ENCODE measurements at places on chromosomes 3 and 15.
A peak's percentile ranks its signal among the peaks of the same experiment; 100 is the strongest.

DNA sequence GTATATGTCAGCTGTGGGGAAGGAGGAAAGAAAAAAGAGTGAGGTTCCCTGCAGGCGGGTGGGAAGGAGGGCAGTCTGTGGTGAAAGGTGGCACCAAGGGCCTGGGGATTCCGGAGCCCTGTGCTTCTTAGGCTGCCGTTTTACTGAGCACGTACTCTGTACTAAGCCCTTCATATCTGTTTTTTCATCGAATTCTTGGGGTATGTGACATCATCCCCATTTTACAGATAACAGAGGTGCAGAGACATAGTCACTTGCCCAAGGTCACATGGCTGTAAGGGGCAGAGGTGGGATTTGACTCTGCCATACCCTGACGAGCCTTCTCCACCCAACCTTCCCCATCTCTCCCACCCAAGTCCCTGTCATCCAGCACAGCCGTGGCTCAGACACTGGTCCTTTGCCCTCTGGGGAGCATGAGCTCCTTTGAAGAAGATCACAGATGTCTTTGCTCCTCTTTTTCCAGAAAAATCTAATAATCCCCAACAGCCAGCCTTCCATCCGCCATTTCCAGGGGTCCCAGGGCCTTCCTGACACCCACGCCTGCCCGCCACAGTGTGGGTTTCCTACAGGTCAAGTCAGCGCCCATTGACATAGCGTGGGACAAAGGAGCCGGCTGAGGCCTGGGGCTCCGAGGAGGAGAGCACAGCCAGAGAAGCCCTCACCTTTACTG lies 24.2 kb downstream of the CYP11A1 start:
- no peak for DNase-seq

DNA sequence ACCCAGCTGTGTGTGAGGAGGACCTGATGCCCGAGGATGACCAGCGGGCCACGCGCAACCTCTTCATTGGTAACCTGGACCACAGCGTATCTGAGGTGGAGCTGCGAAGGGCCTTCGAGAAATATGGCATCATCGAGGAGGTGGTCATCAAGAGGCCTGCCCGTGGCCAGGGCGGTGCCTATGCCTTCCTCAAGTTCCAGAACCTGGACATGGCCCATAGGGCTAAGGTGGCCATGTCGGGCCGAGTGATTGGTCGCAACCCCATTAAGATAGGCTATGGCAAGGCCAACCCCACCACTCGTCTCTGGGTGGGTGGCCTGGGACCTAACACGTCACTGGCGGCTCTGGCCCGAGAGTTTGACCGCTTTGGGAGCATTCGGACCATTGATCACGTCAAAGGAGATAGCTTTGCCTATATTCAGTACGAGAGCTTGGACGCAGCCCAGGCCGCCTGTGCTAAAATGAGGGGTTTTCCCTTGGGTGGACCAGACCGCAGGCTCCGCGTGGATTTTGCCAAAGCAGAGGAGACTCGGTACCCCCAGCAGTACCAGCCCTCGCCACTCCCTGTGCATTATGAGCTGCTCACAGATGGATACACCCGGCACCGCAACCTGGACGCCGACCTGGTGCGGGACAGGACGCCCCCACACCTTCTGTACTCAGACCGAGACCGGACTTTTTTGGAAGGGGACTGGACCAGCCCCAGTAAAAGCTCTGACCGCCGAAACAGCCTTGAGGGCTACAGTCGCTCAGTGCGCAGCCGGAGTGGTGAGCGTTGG lies 1.5 kb downstream of the RBM15B start:
- no peak for DNase-seq

DNA sequence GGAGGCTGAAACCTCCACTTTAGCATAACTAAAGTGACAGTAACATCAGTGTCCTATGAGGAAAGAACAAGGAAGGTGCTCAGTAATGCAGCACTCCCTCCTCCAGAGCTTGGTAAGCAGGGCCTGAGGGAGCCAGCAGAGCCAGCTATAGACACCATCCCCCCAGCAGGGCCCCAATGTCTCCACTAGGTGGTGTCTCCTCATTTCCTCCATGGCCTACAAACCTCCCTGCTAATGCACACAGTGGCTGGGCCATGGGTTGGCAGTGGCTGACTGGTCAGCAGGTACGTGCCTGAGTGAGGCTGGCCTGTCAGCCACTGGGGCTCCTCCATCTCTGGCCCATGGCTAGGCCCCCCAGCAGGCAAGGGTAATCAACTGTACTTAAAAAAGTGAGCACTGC lies 13.6 kb downstream of the MRPS25 start:
- peak; percentile 64 for DNase-seq

DNA sequence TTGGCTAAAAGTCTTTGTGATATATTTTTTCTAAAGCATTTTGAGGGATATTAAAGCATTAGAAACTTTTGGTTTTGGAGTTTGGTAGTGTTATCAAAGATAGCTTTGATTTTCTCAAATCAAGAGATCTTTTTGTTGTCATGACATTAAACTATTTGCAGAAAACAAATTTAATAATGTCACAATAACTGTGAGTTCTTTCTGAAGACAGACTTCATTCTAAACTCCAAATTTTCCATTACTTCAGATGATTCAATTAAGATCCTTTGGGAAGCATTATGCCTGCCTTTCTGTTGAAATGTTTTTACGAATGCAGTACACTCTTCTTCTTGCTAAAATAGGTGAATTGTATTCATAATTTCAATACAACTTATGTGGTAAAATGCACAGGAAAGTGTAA lies 145.4 kb downstream of the ALCAM start:
- no peak for DNase-seq

DNA sequence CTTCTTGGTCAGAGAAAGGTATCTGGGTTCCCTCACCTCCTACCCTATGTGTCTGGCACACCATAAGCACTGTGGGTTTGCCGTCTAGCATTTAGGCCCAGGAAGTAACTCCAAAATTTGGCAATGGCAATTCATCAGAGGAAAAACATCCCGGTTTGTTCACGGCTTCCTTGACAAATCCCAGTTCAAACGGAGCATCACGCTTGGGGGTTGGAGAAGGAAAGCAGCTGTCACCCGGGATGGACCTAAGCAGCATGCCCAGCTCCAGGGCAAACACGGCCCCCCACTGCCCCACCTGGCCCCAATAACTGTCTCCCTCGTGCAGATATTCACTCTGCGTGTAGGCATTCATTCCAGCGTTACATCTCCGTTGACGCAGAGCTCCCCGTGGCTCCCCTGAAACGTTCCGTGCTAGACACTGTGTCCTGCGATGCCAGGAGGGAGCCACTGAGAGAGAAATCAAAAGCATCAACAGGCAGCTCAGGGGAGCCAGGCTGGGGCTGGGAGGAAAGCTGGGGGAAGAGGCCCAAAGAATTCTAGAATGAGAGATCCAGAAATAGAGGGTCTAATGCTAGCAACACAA lies 41.4 kb downstream of the NTRK3 start:
- DNase-seq, result no peak

DNA sequence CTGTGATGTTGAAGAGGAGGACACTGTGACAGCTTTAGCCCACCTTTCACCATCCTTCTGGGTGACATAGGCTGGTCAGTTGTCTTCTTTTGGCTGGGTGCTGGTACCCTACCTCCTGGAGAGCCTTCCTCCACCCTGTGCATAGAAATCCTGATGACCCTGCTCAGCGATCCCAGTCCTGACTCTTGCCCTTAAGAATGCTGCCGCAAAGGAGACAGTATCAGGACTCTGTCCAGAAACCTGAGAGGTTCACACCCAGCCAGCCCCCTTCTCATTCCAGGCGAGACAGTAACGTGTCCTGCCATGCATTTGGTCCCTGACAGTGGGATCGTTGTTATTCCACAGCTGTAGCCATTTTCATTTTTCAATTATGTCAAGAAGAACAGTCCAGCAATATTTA lies 312.8 kb upstream of the CHRM5 start:
- no peak for DNase-seq

GRCh38 chr3:89320186-89320585 lies 212.8 kb downstream of the EPHA3 start:
- DNase-seq, result no peak

- no peak for DNase-seq
Measured at GRCh38 chr3:36455406-36455805, 75.1 kb downstream of the STAC start.

DNA sequence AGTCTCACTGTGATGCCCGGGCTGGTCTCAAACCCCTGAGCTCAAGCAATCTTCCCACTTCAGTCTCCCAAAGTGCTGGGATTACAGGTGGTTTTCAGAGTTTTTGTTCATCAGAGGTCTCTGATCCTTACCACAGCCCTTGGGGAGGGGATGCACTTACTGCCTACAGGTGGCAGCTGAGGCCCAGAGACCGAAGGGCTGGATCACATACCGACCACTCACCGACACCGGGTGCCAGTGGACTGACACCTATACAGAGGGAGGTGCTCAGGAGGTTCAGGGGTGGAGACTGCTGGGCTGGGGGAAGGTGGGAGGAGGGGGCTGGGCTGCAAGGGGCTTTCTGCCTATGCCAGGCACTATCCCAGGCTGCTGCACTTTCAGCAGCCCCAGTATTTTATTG lies 19.5 kb downstream of the DUSP7 start:
- no peak for DNase-seq

GRCh38 chr3:46838301-46838700 lies 24.9 kb downstream of the MYL3 start:
- no peak for DNase-seq

- DNase-seq, result no peak
Measured at GRCh38 chr3:170240671-170241070, 18.4 kb downstream of the PRKCI start.

- peak; percentile 70 for DNase-seq
Measured at GRCh38 chr3:42638339-42638842, 15.1 kb upstream of the ZBTB47 start.

GRCh38 chr15:64566629-64567427 lies 106.5 kb downstream of the ZNF609 start:
- DNase-seq, result no peak

DNA sequence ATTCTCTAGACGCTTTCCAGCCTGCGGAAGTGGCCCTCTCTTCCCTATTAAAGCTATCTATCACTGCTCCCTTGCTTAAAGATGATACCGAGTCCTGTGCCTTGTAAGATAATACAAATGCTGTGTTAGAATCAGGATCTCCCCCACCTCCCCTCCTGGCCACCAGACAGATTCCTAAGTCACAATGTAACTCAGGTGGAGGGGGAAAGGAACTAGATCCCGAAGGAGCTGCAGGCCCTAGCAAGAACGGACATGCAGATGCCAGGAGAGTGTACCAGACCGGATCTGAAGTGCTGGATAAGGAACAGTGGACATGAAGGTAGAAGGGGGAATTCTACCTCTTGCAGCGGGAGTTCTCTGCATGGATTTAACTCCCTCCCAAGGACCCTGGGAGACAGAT lies 230.7 kb upstream of the LYSMD4 start:
- DNase-seq, result no peak

DNA sequence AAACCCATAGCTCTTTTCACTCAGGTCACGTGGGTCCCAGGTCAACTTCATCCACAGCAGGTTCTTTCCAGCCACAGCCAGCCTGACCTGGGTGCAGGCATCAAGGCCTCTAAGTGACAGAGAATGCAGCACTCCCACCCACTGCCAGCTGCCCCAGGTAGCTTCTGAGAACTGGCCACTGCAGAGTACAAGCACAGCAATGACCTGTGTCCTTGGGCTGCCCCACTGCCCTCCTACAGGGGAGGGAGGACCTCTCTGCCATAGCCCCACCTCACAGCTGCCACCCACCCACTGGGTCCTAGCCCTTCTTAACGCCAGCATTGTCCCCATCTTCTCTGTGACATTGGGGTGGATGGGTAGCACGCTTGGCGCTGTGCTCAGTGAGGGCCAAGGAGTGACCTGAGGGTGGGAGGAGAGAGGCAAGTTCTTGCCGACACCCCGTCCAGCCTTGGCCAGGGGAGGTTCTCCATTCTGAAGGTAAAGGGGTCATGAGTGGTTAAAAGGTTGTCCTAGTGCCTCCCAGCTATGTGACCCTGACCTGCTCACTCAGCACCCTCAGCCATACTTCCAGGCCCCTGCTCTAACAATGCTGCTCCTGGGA lies 12.4 kb downstream of the CISH start:
- no peak for DNase-seq

- DNase-seq, result no peak
Measured at GRCh38 chr3:179091113-179091512, 19.5 kb upstream of the ZMAT3 start.

DNA sequence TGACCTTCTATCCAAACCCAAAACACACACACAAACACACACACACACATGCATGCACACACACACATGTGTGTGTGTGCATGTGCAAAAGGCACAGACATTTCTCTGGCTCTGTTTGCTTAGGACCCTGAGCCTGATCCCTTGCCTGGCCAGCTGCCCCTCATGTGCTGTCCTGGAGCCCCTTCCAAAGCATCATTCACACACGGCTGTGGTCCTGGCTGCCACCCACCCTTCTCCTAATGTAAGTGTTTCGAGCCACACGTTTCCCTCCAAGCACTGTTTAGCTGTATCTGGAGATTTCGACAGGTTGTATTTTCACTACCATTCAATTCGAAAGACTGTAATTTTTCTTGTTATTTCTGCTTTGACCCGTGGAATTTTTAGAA lies 45.8 kb upstream of the KLF13 start:
- DNase-seq, result no peak

GRCh38 chr3:100002599-100003350 lies 111.5 kb downstream of the FILIP1L start:
- DNase-seq, result peak; percentile 8

DNA sequence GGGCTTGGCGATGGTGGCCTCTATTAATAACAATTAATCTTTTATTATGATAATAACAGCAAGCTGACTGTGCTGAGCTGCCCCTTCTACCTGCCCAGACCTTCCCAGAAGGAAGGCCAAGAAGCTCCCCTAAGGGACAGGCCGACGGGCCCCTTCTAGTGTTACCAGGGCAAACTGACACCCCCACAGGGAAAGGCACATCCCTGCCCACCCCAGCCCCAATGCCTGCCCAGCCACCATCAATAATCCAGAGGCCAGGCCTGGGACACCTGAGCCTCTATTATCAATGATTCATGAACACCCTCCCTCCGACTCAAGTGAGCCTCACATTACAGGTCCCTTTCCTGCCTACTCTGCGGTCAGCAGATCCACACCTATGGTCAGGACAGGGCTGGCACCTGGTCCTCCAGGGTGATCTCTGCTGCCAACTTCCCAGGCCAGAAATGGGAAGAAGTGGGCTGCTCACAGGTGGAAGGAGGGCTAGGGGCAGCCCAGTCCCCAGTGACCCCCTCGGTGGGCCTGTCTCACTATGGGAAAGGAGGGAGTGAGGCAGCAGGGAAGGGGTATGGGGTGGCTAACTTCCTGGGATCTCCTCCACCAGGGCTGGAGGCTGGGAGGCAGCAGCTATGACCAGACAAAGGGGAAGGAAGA lies 1.8 kb downstream of the TWF2 start:
- DNase-seq, result no peak

- DNase-seq, result no peak
Measured at GRCh38 chr15:63565536-63566186, 31.5 kb upstream of the FBXL22 start.

- no peak for DNase-seq
Measured at GRCh38 chr3:50524746-50525145, 21.3 kb upstream of the CACNA2D2 start.

GRCh38 chr3:39177708-39178332 lies 14.6 kb downstream of the XIRP1 start:
- DNase-seq, result peak; percentile 94
